Activated CD4-positive, alpha-beta T cell treated with anti-CD3 and anti-CD28 coated beads, Interleukin-2, amount 10 ng/mL, durations not matched to agents 7 days and 5 days (primary cell): ENCODE measurements at places on chromosomes 7 and 10. TPM values are rescaled to one million over a fixed set of nuclear protein-coding genes. Genes with fewer than 3 reads are reported as not detected.

DNA sequence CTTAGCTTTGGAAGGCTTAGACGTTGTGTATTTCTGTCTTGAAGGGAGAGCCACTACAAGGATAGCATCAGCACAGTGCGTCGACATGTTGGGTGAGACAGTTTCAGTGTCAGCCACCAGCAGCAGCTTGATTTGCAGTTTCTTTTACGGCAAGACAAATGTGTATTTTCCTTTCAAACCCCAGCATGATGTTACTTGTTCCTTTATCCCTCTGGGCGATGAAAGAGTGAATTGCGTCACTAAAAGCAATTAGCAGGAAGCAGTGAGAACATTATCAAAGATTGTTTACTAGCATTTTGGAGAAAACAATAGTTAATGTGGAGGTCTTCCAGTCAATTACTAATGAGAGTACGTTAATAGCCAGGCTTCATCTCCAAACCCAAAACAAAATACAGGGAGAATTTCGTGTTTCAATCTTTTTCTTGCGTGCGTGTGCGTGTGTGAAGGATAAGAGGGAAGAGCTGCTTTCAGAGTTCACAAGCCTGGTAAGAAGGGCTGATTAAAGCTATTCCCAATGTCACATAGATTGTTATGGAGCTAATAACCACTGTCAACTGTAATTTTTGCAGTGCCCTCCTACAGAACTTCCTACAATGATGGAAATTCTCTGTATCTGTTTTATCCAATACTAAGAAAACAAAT lies 157.1 kb upstream of the AOAH start:
- no peak for DNase-seq
- H3K27me3 ChIP-seq, result no peaks in the 10 kb centered on the region
- H3K4me3 ChIP-seq, result no peak overlapping the region
- H3K4me1 ChIP-seq, result peaks cover 12% of the 10 kb centered on the region
- no peak overlapping the region for H3K27ac ChIP-seq
- H3K36me3 ChIP-seq, result peaks cover 80% of the 10 kb centered on the region

- no peaks in the 10 kb centered on the region for H3K27me3 ChIP-seq
- no peak overlapping the region for H3K27ac ChIP-seq
- H3K4me1 ChIP-seq, result peaks cover 10% of the 10 kb centered on the region
- no peak overlapping the region for H3K4me3 ChIP-seq
- no peak for DNase-seq
Measured at GRCh38 chr10:31129271-31129670, 97.6 kb upstream of the ZNF438 start.

Gene GPRIN2
- total RNA-seq, result not detected

- H3K4me3 ChIP-seq, result no peak overlapping the region
- H3K27me3 ChIP-seq, result no peaks in the 10 kb centered on the region
- no peak for DNase-seq
- H3K36me3 ChIP-seq, result no peaks in the 10 kb centered on the region
- peaks cover 4% of the 10 kb centered on the region for H3K4me1 ChIP-seq
Measured at GRCh38 chr10:130066743-130067142, 43.9 kb downstream of the C10orf143 start.

Gene XPNPEP1
- total RNA-seq, result 83.2 TPM

Gene GIMAP1
- 18.1 TPM for total RNA-seq

Gene CCDC172
- total RNA-seq, result not detected
